Suprapubic skin (tissue), 4 donors: ENCODE measurements at places on chromosomes 6 and 20. TPM values are rescaled to one million over a fixed set of nuclear protein-coding genes. Genes with fewer than 3 reads are reported as not detected.

The ADGRF4 gene
- 74.3 TPM for total RNA-seq

The NRSN1 gene
- not detected for total RNA-seq

The TCP11 gene
- total RNA-seq, result not detected

The MAP7 gene
- total RNA-seq, result 28.2 TPM

The TMEM170B gene
- 1.1 TPM for total RNA-seq

The PTGIS gene
- 14.4 TPM for total RNA-seq

The LIN28B gene
- total RNA-seq, result not detected

The NCOA5 gene
- 30.1 TPM for total RNA-seq

The TPBG gene
- 32.0 TPM for total RNA-seq

DNA sequence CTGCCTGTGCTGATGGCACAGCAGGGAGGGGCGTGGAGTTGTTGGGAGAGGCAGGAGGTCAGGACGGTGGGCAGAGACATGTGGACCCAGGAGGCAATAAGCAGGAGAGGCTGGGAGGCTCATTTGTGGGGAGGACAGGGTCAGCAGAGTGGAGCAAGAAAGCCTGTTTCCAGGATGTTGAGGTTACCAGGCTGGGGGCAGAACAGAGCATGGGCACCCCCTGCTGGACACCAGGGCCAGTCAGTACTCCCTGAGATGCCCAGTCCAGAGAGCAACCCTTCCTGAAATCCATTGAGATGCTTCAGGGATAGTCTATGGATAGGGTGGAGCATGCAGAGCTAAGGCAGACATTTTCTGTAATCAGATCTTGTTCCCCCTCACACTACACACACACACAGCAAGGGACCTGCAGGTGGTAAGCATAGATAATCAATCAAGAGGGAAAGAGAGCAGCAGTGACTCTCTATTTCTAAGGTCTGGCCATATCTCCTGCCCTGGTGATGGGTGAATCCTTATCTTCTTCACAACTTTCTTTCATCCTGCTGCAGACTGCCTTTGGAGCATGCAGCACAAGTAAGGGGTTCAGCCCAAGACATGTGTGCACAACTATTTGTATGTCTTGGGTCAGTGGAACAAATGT, 41.7 kb downstream of the MOCS1 start:
- H3K4me3 ChIP-seq, result no peak overlapping the region
- peaks cover 13% of the 10 kb centered on the region for H3K36me3 ChIP-seq
- no peaks in the 10 kb centered on the region for H3K27me3 ChIP-seq
- no peak for DNase-seq
- H3K27ac ChIP-seq, result no peak overlapping the region

GRCh38 chr6:115945812-115946211, 114.9 kb downstream of the FRK start:
- H3K4me3 ChIP-seq, result no peak overlapping the region
- H3K27ac ChIP-seq, result no peak overlapping the region
- H3K4me1 ChIP-seq, result no peaks in the 10 kb centered on the region
- no peaks in the 10 kb centered on the region for H3K27me3 ChIP-seq

GRCh38 chr20:37314617-37315016, 25.2 kb downstream of the MANBAL start:
- H3K27me3 ChIP-seq, result no peaks in the 10 kb centered on the region
- H3K4me3 ChIP-seq, result no peak overlapping the region
- peak overlapping the region; percentile 77 for H3K27ac ChIP-seq
- peaks cover 28% of the 10 kb centered on the region for H3K36me3 ChIP-seq

DNA sequence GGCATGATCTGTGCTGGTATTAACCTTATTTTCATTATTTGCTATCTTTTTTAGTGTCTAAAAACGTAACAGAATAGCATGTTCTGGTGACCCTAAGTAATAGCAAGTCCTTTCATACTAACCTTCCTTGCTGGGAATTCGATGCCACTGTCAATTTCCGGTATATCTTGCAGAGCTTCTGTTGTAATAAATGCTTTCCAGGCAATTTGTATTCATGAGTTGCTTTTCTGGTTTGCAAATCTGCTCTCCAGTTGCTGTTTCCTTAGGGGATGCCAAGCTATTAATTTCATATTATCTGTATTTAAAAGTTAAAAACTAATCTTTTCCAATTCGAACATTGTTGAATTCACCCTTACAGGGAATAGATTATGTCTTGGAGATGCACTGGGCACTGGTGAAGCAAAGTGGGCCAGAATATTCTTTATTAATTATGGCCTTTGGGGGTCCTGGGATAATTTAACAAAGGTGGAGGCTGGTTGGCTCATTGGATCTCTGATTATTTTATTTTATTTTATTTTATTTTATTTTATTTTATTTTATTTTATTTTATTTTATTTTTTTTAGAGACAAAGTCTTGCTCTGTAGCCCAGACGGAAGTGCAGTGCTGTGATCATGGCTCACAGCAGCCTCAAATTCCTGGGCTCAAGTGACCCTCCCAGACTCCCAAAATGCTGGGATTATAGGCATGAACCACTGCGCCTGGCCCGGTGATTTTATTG, 123.6 kb upstream of the GLP1R start:
- no peak for DNase-seq
- H3K4me1 ChIP-seq, result no peaks in the 10 kb centered on the region
- H3K27me3 ChIP-seq, result peaks cover 7% of the 10 kb centered on the region
- H3K4me3 ChIP-seq, result no peak overlapping the region
- no peak overlapping the region for H3K27ac ChIP-seq
- no peaks in the 10 kb centered on the region for H3K36me3 ChIP-seq

DNA sequence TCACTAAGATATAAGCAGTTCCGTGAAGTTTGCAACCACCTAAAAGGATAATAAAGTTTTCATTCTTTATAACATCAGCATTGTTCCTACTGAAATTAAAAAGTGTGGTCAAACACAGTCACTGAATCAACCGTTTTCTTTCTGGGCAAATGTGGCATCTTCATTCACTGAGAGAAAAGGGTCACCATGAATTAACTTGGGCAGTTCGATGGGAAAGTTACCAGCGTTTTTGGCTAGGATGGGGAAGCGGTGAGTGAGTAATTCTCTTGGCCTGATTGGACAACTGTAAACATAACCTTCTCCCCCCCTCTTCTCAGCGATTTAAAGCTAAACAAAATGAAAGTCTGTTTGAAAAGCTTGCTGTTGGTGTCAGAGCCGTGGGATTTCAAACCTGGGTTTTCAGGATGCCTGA, 181.8 kb downstream of the SASH1 start:
- H3K4me3 ChIP-seq, result no peak overlapping the region
- H3K36me3 ChIP-seq, result peaks cover 52% of the 10 kb centered on the region
- DNase-seq, result no peak
- peaks cover 38% of the 10 kb centered on the region for H3K4me1 ChIP-seq
- H3K27ac ChIP-seq, result peak overlapping the region; percentile 36

GRCh38 chr6:89481695-89482094, 48.7 kb downstream of the ANKRD6 start:
- no peak overlapping the region for H3K4me3 ChIP-seq
- H3K27ac ChIP-seq, result no peak overlapping the region
- no peaks in the 10 kb centered on the region for H3K27me3 ChIP-seq

DNA sequence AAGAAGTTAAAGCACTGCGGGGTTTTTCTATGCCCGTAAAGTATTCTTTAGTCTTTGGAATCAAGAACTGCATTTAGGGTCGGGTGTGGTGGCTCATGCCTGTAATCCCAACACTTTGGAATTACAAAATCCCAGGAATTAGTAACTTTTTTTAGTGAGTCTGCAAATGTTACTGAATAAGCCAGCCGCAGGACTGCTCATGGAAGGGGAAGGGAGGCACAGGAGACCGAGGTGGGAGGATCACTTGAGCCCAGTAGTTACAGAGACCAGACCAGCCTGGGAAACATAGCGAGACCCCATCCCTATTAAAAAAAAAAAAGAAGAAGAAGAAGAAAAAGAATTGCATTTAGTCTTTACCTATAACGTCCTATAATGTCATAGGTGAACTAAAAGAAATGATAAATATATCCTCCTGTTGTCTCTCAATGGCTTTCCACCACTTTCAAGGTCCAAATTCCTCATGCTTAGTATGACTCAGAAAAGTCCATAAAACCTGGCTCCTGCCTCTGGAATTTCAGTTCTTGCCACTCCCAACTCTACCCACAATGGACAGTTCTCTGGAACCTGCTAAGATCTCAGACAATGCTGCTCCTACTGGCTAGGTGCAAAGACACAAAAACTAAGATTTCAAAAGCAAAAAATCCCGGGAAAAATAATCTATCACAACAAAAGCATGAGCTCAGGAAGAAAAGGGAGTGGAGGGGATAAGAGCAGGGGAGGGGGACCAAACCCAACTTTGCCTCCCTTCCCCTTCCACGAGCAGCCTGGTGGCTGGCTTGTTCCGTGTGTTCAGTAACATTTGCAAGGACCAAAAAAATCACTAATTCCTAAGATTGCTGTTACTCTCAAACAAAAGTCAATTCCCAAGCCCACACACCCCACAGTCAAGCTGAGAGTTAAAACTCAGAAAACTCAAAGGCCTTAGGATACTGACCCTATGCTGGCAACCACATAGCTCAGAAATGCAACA, 39.0 kb downstream of the B4GALT5 start:
- no peaks in the 10 kb centered on the region for H3K27me3 ChIP-seq
- no peak overlapping the region for H3K4me3 ChIP-seq

GRCh38 chr20:48761023-48761785, 66.6 kb downstream of the PREX1 start:
- H3K4me1 ChIP-seq, result peaks cover 6% of the 10 kb centered on the region
- no peak for DNase-seq
- no peak overlapping the region for H3K4me3 ChIP-seq
- H3K27me3 ChIP-seq, result peaks cover 3% of the 10 kb centered on the region
- no peaks in the 10 kb centered on the region for H3K36me3 ChIP-seq

DNA sequence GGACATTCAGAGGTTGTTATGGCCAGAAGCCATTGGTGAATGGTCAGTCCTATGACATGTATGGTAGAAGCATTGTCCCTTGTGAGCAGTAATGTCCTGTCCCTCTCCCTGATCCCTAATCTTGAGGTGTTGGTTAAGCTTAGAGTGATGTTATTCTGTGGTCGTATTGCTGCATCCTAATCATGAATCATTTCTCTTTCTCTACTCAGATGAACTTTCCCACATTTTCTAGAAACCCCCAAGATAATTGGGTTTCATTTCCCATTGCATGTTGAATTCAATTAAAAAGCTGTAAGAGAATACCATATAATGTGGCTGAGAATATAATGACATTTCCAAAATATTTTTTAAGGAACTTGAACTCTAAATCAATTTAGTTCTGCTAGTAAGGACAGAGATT, 175.1 kb downstream of the PLCB4 start:
- H3K36me3 ChIP-seq, result no peaks in the 10 kb centered on the region
- no peak overlapping the region for H3K27ac ChIP-seq
- DNase-seq, result no peak
- H3K4me1 ChIP-seq, result no peaks in the 10 kb centered on the region

DNA sequence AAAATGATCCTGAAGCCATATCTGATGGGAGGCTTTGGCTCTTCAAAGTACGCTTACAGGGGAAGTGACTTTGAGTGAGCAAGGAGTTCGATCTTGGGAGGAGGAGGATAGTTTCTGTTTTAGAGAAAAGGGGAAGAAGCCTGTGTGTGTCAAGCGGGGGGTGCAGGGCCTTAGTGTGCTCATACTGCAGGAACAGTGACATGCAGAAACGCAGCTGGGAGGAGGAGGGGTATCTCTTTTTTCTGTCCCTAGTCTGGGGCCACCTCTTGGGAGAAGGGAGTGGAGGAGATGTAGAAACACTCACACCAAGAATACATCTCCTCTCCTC, 19.8 kb downstream of the SIRPD start:
- peaks cover 2% of the 10 kb centered on the region for H3K27me3 ChIP-seq
- H3K36me3 ChIP-seq, result no peaks in the 10 kb centered on the region
- H3K27ac ChIP-seq, result peak overlapping the region; percentile 70
- H3K4me1 ChIP-seq, result no peaks in the 10 kb centered on the region

GRCh38 chr20:47309806-47310426, 46.6 kb downstream of the ZMYND8 start:
- DNase-seq, result no peak
- H3K27me3 ChIP-seq, result no peaks in the 10 kb centered on the region
- H3K27ac ChIP-seq, result peak overlapping the region; percentile 71
- H3K4me1 ChIP-seq, result peaks cover 26% of the 10 kb centered on the region
- peaks cover 37% of the 10 kb centered on the region for H3K36me3 ChIP-seq

DNA sequence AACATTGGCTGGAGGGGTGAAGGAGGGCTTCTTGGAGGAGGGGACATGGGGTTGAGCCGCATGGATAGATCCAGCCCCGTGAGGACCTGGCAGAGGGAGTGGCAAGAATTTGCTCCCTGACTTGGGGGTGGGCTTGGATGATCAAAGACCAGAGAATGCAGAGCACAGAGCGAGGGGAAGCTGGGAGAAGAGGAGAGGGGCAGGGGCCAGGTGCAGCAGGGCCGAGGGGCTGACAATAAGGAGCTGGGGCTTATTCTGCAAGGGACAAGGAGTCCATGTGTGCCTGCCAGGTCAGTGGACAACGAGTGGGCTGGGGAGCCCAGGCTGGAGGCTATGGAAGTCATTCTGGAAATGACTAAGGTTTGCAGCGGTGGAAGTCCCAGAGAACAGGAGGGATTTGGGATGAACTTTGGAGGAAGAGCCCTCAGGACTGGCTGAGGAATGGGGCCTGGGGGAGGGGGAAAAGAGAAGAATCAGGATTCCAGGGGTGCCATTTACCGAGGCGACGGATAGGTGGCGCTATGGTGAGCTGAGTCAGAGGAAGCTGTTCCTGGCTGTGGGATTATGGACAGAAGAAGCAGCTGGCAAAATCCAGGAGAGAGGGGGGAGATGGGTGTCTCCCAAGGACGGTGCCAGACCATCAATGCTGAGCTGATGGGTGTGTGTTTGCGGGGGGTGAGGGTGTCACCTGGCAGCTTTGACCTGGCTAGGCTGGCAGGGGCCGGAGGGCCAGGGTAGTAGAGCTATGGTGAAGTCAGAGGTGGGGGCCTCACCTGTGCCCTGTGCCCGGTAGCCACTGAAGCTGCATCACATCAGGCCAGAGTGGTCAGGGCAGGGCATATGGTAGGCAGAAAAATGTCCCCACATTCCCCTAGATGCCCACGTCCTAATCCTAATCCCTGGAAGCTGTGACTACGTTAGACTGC, 7.8 kb downstream of the KCNG1 start:
- no peaks in the 10 kb centered on the region for H3K36me3 ChIP-seq
- H3K27me3 ChIP-seq, result peaks cover 21% of the 10 kb centered on the region
- no peak overlapping the region for H3K4me3 ChIP-seq
- H3K4me1 ChIP-seq, result no peaks in the 10 kb centered on the region
- no peak for DNase-seq

DNA sequence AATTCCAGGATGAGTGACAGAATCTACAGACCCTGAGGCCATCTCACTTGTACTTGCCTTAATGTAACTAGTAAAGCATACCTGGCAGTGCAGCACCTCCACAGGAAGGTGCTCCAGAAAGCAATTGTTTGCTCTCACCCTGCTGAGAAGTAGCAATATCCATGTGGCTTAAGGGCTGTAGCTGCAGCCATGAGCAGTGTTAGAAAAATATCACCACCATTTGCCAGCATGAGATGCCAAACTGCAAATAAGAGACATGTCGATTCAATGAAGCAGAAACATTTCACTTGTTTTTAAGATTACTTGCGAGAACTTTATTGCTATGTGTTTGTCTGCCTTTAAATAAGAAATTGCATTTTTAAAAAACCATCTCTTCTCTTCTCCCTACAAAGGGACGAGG, 151.5 kb downstream of the PRL start:
- no peak for DNase-seq
- no peak overlapping the region for H3K27ac ChIP-seq
- no peaks in the 10 kb centered on the region for H3K36me3 ChIP-seq
- no peaks in the 10 kb centered on the region for H3K27me3 ChIP-seq
- H3K4me3 ChIP-seq, result no peak overlapping the region
- H3K4me1 ChIP-seq, result peaks cover 43% of the 10 kb centered on the region

- peaks cover 5% of the 10 kb centered on the region for H3K4me1 ChIP-seq
- peaks cover 10% of the 10 kb centered on the region for H3K27me3 ChIP-seq
- H3K36me3 ChIP-seq, result no peaks in the 10 kb centered on the region
- no peak overlapping the region for H3K27ac ChIP-seq
Observed at GRCh38 chr20:11687546-11688292, 230.0 kb upstream of the BTBD3 start.

- no peaks in the 10 kb centered on the region for H3K4me1 ChIP-seq
- H3K27me3 ChIP-seq, result no peaks in the 10 kb centered on the region
- no peak overlapping the region for H3K27ac ChIP-seq
- no peak overlapping the region for H3K4me3 ChIP-seq
- no peak for DNase-seq
Observed at GRCh38 chr6:133644892-133645619, 243.9 kb upstream of the TCF21 start.
